ENCODE measurements at places on chromosomes 5 and 9.

GRCh38 chr9:37417857-37418618 is 4.5 kb upstream of the GRHPR start:
- no peak for DNase-seq

GRCh38 chr9:34332076-34332964 is 3.0 kb downstream of the NUDT2 start:
- DNase-seq, result no peak

GRCh38 chr5:109826426-109826825 is 136.7 kb downstream of the MAN2A1 start:
- no peak for DNase-seq

DNA sequence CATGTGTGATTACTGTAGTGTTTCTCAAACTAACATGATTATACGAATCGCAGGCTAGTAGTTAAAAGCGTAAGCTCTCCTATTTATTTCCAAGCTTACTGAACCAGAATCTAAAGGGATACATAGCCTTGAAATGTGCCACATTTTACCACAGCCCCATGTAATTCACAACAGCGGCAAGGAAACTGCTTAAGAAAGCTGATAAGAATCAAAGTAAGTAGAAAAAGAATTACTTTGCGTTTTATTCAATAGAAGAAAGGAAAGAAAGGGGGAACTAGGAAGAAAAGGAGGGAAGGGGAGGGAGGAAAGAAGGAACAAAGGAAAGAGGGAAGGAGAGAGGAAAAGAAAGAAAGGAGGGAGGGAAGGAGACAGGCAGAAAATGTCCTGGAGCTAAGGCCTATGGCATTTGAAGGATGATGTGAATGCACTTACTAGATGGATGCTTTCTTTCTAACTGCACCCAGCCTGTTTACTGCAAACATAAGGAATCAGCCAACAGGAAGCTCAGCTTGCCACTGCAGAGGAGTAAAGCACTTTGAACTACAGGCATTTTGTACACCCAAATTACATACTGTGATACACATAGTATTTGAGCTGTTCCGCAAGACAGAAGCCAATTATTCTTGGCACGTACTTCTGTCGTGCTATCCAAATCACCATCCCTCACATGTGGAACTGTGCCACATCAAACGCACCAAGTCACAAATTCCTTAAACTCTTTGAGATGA is 521.7 kb downstream of the RAB3C start:
- no peak for DNase-seq

- no peak for DNase-seq
Measured at GRCh38 chr5:82164977-82165713, 113.0 kb downstream of the RPS23 start.

All from NCI-H187 treated with DMSO at 0.1 percent for 48 hours (cell line).